ENCODE measurements at places on chromosomes 11 and 22.
A peak's percentile ranks its signal among the peaks of the same experiment; 100 is the strongest.

GRCh38 chr11:58525037-58525614 is 17.2 kb upstream of the OR5B21 start:
- DNase-seq, result no peak

DNA sequence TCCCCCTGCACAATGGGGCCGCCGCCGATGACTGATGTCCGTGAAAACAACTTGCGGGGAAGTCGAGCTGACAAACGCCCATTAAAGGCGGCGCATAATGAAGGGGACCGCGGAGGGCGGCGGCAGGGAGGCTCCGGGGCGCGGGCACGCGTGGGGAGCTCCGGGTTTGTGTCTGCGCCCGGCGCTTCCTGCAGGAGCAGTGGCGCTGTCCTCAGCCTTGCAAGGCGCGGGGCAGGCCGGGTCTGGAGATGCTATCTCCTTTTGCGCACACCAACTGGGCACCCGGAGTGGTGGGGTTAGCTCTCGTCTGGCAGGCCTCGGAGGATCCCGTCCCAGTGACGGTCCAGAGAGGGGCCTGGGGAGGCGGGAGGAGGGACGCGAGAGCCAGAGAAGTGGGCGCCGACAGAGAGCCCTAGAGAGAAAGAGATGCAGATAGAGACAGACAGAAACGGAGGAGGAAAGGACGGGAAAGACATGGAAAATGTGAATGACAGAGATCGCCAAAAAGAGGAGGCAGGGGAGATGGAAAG is 390 bp upstream of the FGF3 start:
- DNase-seq, result no peak

DNA sequence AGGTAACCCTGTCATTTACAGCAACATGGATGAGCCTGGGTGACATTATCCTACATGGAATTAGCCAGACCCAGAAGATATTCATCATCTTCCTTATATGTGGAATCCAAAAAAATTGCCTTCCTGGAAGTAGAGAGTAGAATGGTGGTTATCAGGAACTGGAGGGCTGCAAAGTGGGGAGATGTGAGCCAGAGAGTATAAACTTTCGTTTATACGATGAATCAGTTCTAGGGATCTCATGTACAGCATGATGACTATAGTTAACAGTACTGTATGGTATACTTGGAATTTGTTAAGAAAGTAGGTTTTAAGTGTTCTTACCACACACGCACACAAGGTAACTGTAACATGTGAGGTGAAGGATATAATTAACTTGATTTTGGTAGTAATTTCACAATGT is 79.1 kb downstream of the TBC1D22A start:
- DNase-seq, result no peak

DNA sequence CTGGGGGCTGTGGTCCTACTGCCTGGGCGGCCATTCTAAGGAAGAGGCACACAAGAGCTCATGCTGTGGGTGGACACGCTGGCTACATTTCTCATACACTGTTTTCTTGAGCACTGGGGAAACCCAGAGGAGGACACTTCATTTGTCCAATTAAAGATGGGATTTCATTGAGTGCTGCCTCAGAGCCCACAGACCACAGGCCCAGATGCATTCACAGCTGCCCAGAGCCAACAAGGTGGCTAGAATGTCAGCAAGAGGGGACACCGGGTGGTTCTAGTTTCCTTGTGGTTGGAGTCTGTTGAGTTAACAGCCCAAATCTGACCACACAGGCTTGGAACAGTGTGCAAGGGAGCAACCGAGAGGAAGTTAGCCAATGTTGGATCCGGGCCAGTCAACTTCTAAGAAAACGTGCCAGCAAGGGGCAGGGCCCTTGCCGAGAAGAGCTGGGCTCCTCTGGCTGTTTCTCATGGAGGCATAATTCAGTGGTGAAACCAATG is 35.0 kb upstream of the SORL1 start:
- peak; percentile 98 for DNase-seq

GRCh38 chr22:20384171-20384570 is 9.8 kb upstream of the ZNF74 start:
- DNase-seq, result no peak

DNA sequence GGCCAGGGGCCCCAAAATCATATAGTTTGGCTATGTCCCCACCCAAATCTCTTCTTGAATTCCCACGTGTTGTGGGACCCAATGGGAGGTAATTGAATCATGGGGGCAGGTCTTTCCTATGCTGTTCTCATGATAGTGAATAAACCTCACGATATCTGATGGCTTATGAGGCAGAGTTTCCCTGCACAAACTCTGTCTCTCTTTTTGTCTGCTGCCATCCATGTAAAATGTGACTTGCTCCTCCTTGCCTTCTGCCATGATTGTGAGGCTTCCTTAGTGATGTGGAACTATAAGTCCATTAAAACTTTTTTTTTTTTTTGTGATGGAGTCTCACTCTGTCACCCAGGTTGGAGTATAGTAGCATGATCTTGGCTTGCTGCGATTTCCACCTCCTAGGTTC is 14.4 kb downstream of the DIXDC1 start:
- no peak for DNase-seq

- no peak for DNase-seq
Measured at GRCh38 chr22:36741204-36741793, 34.6 kb downstream of the IFT27 start.

- DNase-seq, result no peak
Measured at GRCh38 chr11:92880381-92880780, 89.1 kb upstream of the MTNR1B start.

- DNase-seq, result no peak
Measured at GRCh38 chr11:80517701-80518100, 1076.9 kb upstream of the TENM4 start.

DNA sequence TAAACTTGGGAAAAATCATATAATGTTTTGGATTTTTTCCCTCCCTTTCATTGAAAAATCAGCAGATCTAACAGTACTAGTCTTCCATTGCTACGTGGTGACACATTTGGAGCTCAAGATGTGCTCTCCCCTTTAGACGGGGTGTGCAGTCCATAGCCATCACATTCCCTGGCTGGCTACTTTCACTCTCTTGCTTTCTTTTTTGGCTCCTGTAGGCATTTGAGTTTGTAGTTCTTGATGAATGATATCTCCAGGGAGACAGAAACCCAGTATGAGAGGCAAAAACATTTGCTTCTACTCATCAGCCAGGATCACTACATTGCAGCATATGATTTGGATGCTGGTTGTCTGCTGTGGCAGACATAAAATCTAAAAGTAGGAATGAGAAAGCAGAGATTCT is 12.1 kb downstream of the CCDC81 start:
- DNase-seq, result no peak

DNA sequence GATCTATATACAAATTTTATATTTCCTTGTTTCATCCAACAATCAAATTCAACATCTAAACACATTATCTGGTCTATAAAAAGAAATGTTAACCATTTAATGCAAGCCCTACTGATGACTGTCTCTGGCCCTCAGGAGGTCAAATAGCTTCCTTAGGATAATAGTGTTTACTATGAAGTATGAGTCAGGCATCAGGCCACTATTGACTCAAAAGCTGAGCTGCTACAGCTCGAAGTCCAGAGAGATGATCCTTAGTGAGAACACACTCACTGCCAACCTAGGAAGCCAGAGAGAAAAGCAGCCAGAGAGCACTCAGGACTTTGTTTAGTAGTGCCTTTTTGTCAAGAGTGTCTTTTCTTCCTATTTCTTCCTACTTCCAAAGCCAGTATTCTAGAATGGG is 171.8 kb downstream of the SOX6 start:
- DNase-seq, result no peak

GRCh38 chr22:43185860-43186261 is 1.1 kb downstream of the TTLL12 start:
- peak; percentile 19 for DNase-seq

DNA sequence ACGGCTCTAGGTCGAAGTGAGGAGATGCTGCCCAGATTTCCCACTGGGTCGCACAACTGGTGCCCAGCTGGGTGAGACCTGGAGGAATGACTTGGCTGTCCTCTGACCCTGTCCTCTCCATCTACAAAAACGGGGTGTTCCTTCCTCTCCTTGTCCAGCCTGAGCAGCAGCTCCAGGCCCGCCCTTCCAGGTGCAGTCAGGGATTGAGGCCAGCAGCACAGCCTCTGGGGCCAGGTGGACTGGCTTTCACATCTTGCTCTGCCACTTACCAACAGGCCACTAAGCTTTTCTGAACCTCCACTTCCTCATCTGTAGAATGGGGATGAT is 91.7 kb upstream of the LMO1 start:
- DNase-seq, result peak; percentile 23

DNA sequence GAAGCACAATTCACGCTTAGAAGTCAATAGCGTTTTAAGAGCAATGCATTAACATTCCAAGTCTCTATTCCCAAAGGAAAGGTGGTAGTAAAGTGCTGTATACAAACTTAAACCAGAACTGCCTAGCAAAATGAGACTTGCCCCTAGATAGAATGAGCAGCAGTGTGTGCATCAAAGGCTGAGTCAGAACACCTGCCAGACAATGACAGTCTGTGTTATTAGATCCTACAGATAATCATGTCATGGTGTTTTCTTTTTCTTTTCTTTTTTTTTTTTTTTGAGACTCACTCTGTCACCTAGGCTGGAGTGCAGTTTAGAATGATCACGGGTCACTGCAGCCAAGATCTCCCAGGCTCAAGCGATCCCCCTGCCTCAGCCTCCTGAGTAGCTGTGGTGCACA is 1.6 kb downstream of the RTCB start:
- no peak for DNase-seq

GRCh38 chr22:22703715-22704114 is 59.3 kb downstream of the GGTLC2 start:
- DNase-seq, result no peak

DNA sequence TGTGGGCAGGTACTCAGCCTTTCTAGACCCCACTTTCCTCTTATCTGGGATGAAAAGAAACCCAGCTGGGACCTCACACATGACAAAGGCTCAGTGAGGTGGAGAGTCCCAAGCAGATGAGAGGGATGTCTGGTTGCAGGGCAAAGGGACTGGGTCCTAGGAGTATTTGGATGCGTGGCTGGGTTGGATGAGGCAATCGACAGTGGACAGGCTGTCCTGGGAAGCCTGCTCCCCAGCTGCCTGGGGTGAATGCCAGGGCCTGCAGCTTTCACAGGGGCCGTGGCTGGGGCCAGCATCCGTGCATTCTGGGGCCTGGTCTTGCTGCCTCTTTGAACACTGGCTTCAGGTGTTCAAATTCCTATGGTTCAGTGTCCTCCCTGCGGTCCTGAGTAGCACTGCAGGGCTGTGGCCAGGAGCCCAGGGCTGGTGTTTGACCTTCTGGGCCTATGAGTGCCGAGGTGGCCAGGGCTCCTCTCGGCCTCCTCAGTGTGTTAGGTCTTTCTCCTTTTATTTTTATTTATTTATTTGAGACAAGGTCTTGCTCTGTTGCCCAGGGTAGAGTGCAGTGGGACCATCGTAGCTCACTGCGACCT is 65.3 kb downstream of the MCM5 start:
- no peak for DNase-seq

- DNase-seq, result no peak
Measured at GRCh38 chr11:133507185-133507584, 25.1 kb downstream of the OPCML start.

DNA sequence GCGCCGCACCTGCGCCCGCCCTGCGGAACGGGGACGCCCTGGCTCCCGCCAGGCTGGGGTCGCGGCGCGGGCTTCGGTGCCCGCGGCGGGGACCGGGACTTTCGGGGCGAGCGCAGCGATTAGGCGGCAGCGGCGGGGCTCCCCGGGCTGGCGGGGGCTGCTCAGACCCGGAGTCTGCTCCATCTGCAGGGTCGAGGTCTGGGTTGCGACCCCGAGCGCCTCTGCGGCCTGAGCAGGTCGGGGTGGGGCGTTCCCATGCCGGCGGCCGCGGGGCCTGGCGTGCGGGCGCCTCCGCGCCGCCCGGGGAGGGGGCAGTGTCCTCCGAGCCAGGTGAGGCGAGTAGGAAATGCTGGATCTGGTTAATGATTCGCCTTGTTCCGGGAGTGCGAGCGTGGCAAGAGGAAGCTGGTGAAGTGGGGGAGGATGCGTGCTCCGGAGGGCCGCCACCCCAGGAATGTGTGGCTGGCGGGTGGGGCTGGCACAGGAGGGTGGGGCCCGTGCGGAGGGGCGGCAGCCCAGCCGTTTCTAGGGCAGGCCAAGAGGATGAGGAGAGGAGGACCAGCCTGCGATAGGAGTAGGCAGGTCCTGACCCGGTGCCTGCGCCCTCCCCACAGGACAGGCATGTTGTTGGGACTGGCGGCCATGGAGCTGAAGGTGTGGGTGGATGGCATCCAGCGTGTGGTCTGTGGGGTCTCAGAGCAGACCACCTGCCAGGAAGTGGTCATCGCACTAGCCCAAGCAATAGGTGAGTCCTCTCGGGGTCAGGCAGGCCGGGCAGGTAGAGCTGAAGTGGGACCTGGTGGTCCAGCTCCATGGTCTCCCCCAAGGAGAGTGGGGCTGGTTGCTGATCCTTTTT is 606 bp downstream of the RASSF7 start:
- no peak for DNase-seq

DNA sequence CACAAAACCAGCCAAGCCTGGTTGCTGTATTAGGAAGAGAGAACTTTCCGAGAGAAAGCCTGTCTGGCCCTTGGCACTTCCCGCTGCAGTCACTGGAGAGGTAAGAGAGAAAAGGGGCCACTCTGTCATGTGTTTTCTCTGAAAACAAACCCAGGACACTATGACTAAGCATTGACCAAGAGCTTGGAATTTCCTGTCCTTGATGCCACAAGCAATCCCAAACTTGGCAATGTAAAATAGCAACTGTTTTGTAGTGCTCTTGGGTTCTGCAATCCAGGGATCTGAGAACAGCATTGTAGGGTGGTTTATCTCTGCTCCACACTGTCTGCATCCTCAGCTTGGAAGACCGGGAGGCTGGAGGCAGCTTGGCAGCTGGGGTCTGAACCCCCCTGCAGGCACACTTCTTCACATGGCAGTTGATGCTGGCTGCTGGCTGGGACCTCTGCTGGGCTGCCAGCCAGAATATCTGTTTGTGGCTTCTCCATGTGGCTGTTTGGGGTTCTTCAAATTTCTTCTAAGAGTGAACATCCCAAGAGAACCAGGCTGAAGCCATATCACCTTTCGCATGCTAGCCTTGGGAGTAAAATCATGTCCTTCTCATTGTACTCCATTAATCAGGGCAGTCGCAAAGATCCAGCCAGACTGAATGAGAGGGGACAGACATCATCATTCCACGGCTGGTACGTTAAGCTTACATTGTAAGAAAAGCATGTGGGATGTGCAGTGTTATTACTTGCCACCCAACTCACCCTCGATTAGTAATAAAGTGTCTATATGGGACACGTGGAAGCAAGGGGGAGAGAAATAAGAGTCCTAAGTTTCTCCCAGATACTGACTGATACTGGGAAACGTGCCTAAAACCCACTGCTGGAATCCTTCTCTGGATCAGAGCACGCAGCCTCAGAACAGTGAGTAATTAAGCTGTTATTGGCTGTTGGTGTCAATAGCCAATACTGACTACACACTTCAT is 537.4 kb upstream of the B3GAT1 start:
- DNase-seq, result peak; percentile 78

DNA sequence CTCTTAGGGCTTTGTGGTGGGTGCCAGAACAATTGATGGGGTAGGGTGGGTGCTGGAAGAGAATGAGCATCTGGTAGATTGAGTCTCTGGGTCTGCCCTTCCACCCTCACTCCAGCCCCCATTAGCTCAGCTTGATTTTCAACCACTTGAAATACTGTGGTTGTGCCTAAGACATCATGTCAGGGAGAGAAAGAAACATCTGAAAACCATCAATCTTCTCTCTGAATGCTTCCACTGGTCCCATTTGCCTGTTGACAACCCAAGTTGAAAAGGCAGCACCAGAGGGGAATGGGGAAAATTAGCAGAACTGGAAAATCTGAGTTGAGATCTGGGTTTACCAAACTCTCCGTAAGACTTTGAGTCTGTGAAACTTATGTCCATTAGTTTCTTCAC is 26.1 kb downstream of the CD44 start:
- no peak for DNase-seq

GRCh38 chr22:17086296-17086695 is 1.5 kb downstream of the IL17RA start:
- DNase-seq, result no peak

- no peak for DNase-seq
Measured at GRCh38 chr11:79150966-79151365, 289.9 kb downstream of the TENM4 start.

Data from DMS79 treated with DMSO at 0.1 percent for 48 hours (cell line).